ENCODE measurements at places on chromosomes 11 and 22.

GRCh38 chr11:74684661-74685060, 46.6 kb downstream of the CHRDL2 start:
- no peak for ATAC-seq

DNA sequence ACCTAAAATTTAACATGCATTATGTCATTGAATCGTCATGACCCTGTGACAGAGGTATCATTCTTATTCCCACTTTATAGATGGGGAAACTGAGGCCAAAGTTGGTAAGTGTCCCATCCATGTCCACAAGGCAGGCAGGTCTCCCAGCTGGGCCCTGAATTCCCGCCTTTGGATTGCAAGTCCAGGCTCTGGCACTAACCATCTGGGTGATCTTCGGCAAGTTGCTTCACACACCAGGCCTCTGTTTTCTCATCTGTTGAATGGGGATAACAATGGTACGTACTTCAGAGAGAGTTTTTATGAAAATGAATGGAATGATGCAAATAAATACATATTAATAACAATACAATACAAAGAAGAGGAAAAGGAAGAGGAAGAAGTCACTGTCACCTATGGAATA, 3.4 kb downstream of the CRYBB3 start:
- ATAC-seq, result no peak

DNA sequence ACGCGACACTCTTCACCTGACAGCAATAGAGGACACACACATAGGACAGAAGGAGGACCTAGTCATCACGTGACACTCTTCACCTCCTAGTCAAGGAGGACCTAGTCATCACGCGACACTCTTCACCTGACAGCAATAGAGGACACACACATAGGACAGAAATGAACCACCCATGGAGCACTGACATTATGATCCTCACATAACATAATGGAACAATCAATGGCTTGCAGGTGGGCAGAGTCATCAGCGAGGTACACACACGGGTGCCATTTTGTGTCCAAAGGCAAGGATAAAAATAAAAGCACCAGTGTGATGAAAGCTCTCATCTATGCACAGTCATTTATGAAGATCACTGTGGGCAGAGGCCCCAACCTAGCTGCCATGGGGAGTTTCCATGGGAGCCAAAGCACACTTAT, 354.7 kb downstream of the LARGE1 start:
- no peak for ATAC-seq

DNA sequence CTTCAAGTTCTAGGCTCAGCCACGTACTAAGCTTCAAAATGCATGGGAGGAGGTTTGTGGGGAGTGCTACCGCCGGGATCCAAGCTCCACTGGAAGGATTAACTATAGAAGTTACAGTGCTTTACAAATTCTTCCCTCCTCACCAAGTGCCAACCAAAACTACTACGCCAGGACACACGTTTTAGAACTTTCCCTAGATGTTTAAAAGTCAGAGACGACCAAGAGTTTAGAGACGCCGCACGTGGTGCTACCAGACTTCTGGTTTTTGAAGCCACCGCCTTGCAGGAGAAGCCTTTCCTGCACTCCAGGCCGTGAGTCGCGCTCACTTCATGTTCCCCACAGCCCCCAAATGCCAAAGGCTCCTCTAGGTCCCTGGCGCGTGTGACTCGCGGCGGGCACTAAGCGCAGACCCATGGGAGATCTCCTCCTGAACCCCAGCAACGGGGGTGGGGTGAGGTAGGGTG, 734 bp downstream of the SNU13 start:
- ATAC-seq, result no peak

DNA sequence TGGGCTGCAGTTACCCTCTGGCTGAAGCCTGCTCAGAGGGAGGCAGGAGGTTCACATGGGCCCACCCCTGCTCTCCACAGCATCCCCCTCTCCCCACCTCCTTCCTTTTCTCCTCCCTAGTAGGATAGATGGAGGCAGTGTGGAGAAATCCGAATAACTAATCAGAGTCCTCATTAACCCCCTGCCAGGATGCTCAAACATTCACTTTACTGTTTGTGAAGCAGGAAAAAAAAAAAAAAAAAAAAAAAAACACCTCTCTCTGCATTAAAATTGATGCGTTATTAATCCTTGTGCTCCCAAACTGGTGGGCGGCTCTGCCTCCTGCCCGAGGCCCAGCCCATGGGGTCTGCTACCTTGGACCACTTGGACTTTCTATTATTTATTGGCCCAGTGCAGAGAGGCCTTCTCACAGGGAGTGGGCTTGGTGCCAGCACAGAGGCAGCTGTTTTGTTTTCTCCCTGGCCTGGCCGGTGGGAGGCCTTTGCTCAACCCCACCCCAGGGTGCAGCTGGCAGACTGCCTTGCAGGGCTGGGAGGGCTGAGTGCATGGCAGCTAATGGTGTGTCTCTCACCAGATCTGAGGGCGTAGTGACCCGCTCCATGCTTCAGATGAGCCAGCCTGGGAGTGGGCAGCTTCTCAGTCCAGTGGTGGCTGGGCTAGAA, 150.7 kb downstream of the PKNOX2 start:
- ATAC-seq, result peak; percentile 43

- ATAC-seq, result peak; percentile 46
Measured at GRCh38 chr11:18731949-18732821, 6.2 kb upstream of the IGSF22 start.

- ATAC-seq, result no peak
Measured at GRCh38 chr11:31433851-31434250, 64.2 kb downstream of the DNAJC24 start.

DNA sequence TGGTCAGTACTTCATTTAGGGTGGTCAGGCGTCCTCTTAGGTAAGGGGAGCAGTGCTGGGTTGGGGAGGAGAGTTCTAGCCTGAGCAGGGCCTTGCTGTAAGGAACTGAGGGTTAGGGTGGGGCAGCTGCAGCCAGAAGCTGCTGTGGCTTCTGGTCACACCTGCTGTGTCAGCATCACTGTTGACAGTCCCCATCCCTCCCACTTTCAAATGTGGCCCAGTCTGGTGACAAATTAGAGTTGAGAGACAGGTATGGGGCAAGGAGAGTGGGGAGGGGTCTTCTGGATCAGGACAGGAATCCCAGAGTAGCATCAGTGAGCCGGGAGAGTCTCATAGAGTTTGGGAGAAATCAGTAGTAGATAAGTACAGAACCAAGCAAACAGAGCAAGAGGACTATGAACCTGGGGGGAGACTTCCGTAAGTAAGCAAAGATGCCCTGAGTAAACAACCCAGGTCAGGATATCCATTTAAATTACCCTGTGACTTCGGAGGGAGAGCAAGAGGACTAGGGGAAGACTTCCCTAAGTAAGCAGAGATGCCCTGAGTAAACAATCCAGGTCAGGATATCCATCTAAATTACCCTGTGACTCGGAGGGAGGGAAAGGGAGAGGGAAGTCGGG, 53.7 kb downstream of the PPP6R2 start:
- no peak for ATAC-seq

GRCh38 chr11:72040491-72041363, 39.6 kb downstream of the NUMA1 start:
- peak; percentile 89 for ATAC-seq

DNA sequence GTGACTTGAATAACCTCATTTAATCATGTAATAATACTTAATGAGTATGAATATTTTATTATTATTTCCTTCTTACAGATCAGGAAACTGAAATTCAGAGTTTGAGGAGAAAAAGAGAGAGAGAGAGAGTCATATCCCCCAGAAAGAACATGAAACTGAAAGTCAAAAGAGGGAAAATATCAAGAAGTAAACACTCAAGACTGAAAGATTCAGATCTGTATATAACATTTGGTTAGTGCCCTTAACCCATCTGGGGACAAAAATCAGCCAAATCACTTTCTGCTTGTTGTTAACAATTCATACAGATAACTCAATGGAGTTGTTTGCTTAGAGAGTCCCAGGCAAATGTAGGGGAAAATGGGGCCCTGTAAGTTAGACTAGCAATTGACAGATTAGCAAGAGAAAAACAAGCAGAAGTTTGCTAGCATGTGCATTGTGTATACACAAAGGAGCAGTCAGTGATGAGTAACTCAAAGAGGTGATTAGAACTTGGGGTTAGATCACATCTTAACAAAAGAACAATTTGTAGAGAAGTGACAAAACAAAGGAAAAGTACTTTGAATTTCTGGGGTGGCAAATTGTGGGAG, 25.9 kb upstream of the MMP13 start:
- ATAC-seq, result no peak

GRCh38 chr11:129728581-129728980, 87.1 kb upstream of the TMEM45B start:
- no peak for ATAC-seq

DNA sequence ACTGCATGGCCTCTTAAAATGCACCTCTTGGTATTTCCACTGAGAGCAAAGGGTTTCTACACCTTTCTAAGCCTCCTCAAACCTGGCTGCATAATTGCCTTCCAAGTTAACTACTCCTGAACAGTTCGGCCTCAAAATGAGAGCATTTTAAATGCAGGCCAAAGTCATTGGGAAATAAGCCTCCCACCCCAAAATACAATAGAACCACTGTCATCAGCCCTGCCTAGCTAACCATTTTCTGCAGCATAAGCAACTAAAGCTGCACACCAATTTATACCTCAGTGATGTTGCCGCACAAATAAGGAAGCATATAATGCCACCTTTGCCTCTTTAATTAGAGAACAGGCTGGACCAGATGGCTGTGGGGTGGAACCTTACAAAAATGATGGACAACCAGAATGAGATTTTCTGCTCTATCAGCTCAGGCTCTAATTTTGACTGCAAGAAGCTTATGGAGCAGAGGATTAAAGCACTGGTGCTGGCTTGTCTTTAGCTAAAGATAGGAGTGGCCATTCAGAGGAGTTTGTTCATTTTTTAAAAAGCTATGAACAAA, 4.3 kb downstream of the TOB2 start:
- no peak for ATAC-seq

DNA sequence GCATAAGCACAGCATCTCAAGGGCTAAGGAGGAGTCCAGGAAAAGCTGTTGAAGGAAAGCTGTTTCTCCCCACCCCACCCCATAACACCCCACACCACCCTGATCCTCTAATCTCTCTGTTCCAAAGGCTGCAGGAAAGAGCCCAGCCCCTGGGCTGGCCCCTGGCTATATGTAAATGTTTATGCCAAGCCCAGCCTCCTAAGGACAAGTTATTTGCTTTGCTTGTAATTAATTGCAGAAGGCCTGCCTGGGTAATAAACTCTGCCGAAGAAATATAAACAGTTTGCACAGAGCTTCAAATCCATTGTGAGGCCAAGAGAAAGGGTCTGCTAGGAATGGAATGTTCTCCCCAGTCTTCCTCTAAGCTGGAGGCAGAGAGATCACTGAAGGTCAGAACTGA, 21.2 kb downstream of the ARRB1 start:
- no peak for ATAC-seq

DNA sequence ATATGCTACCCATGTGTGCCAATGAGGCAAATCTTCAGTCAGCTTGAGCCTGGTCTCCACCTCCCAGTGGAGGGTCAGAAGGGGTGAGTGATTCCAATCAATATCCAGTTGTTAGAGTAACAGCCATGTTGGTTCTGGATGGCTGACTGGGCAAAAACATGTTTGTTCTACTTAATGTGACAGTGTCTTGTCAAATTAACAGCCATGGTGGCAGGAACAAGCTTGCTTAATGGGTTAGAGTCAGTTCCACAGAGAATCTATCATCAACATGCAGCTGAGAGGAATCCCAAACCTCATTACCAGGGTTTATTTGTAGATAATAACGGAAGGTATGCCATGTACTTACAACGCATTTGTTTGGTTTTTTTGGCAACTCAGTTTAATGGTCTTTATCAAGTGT, 133.2 kb downstream of the SLC17A6 start:
- no peak for ATAC-seq

DNA sequence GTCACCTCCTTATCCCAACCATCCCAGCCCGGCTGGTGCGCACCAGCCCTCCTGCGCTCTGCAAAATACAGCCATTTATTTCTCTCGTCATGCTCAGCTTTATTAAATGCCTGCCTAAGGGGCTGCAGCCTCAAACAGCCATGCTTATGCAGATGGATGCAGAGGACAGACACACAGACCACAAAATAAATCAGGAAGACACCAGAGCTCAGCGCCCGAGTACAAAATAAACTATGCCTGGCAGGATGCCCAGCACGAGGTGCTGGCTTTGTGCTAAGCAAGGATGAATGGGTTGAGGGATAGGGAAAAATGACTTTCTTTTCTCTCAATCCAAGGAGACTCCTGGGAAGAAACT, 70.5 kb downstream of the RPUSD4 start:
- peak; percentile 29 for ATAC-seq

DNA sequence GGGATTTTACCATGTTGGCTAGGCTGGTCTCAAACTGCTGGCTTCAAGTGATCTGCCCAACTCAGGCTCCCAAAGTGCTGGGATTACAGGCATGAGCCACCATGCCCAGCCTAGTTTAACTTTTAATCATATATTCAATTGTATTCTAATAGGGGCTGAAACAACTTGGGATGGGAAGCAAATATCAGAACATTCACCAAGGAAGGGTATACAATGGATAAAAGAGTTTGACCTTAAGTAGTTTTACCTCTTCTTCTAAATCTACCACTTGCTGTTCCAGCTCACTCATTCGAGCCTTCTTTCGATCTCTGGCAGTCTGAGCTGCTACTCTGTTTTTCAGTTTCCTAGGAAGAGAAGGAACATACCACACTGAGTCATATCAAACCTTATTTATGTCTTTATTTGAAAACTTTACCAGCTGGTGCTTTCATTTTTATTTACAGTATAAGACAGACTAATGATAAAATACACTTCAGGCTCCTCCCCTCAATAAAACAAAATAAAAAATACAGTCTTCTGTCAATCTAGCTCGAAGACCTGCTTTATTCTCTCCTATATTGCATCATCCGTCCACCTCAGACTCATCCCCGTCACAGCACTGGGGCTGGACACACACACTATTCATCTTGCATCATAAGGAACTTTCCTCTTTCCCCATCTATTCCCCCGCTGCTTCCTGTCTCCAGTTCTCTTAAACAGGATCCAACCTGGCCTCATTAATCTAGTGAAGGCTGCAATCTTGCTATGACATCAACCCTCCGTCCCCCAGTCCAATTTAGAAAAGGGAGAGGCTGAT, 1.4 kb downstream of the XBP1 start:
- ATAC-seq, result peak; percentile 83

GRCh38 chr11:121715405-121715804, 262.6 kb upstream of the SORL1-AS1 start:
- ATAC-seq, result peak; percentile 77
